ENCODE measurements at places on chromosomes 12 and 14.

GRCh38 chr14:24233538-24233866, 773 bp downstream of the GMPR2 start:
- DNase-seq, result no peak

DNA sequence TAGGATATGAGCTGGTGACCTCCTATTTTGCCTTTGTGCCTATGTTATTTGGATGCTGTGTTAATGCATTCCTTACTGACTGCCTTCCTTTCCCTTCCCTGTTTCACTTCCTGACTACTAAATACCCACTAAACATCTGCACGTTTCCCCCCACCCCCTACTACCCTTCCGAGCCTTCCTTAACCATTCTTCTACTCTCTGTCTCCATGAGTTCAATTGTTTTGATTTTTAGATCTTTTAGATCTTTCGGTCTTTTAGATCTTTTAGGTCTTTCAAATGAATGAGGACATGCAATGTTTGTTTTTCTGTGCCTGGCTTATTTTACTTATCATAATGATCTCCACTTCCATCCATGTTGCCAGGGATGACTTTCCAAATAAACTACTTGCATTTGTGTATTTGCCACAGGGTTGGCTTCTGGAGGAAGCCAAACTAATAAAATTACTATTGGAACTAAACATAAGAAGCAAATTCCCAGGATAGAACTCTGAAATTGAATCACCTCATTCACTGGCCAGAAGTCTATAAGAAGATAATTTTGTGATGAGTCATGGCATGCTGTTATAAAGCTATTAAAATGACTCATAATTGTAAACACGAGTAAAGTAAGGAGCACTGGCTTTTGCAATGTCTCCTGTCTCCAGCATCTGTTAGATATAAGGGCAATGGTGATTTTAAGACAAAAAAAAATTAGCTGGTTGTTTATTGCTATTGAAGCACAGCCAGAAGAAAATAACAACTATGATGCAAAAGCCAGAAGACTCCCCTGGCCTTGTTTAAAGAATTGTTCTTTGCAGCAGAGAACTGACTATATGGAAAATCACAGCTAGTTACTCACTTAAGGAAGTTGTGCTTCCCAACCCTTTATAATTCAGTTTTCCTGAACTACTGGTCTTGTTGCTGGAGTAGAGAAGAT, 586.3 kb downstream of the LRFN5 start:
- no peak for DNase-seq

GRCh38 chr12:82517027-82517426, 158.7 kb downstream of the METTL25 start:
- DNase-seq, result no peak

- DNase-seq, result no peak
Observed at GRCh38 chr14:98014851-98015615, 1217.9 kb downstream of the VRK1 start.

- no peak for DNase-seq
Observed at GRCh38 chr12:57242329-57242690, 8.7 kb downstream of the STAC3 start.

DNA sequence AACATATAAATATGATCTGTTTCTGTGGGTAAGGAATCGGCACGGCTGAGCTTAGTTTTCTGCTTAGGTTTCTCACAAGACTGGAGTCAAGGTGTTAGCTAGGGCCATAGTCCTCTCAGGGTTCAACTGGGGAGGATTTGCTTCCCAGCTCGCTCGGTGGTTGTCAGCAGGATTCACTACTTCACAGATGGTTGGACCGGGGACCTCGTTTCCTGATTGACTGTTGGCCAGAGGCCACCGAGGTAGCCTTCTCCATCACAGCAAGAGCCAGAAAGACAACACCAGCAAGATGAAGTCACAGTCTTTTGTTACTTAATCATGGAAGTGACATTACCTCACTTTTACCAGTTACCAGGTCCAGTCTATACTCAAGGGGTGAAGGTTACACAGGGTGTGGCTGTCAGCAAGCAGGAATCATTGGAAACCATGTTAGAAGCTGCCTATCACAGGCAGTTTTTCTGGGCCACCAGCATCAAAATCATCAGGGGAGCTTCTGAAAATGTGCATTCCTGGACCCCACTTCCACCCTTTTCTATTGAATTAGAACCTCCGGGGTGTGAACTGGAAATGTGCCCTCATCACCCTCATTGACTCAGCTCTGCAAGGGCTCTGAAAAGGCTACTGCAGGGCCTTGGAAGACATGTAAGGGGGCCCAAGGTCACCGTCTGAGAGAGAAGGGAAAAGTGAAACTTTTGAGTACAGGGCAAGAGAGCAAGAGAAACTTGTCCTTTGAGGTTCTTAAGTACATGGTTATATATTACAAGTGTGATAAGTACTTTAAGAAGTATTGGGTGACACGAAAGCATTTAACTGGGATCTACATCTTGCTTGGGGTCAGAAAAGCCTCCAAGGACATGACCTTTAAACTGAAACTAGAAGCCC, 10.9 kb downstream of the COPS7A start:
- no peak for DNase-seq

DNA sequence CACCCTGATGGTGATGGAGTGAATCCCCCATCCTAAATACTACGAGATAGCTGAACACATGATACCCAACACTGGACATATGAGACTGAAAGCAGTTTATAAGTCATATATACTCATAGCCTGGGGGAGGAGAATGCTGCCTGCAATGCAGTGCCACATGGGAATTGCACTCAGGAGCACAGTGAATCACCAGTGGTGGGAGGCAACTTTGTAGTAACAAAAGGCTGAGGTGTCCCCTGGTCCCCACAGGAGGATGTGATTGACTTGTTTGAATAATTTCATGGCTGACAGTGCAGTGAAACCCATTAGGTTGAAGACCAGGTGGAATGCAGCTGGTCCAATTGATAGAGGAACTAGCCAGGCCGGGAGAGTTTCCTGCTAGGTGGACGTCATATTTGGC, 20.2 kb downstream of the CCDC38 start:
- no peak for DNase-seq

DNA sequence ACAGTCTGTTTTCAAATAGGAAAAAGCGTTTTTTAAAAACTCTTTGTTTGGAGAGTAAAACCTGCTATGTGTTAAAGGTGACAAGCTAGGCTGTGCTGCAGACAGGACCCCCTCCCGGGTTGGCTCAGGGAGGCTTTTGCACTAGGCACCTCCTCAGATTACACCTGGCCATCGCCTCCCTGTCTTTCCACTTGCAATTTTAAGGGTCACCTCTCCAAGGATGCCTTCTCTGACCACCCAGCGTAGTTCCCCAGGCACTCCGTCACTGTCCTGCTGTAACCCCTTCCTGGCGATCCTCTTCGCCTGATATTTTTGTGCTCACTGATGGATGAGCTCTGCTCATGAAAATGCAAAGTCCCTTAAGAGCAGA, 80.7 kb downstream of the NTF3 start:
- no peak for DNase-seq

DNA sequence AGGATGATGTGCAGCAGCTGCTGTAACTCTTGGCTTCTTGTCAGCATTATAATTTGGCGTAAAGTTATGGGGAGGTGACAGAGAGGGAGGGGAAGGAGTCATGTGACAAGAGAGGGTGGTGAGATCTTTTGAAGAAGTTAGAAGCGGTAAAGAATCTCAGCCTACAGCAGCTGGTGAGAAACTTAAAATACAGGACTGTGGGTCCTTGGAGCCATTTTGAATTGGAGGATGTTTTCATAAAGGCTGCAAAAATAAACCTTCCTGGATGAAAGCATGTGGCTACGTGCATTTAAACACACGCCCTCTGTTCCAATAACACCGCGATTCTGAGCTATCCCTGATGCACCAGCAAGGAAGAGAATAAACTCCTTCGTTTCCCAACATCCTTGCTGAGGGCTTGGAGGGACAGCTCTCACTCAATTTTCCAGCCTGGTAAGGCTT, 133.7 kb downstream of the TMEM30B start:
- DNase-seq, result no peak

- DNase-seq, result no peak
Observed at GRCh38 chr12:64457466-64457865, 5.5 kb downstream of the TBK1 start.

- DNase-seq, result no peak
Observed at GRCh38 chr12:116490471-116490870, 68.7 kb upstream of the MAP1LC3B2 start.

GRCh38 chr12:83739607-83740006, 1052.9 kb downstream of the TMTC2 start:
- DNase-seq, result no peak

DNA sequence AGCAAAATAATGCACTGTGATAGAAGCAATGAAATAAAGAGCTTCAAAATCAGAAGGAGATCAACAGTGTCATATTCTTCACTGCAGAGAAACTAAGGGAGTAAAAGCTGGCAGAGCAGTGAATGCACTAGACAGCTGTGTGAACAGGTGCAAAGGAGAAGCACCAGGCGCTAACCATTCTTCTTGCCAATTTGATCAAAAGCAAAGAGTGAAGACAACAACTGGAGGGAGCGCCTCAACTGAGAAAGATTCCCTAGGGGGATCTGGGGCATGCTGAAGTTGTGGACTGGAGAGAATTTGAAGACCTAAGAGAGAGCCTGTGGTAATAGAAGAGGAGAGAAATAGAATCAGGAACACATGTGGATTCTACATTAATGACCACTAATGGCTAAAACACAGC, 50.4 kb upstream of the OVCH1 start:
- no peak for DNase-seq

DNA sequence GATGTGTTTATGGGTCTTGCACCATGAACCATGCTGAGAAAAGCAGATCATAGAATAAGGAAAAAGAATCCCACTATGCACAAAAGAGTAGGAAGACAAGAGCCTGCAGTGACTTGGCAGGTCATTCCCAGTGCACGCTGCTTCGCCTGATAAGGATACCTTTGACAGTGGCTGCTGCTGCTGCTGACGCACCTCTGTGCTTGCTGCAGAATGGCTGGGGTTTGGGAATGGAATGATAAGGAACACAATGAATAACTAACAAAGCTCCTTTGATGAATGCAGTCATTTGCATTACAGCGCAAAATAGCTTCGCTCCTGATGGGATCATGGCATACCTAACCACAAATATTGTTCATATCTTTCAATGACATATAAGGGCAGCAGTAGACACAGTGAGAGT, 278.7 kb downstream of the PDZRN4 start:
- DNase-seq, result no peak

GRCh38 chr14:100304825-100305323, 1.4 kb downstream of the SLC25A29 start:
- no peak for DNase-seq

DNA sequence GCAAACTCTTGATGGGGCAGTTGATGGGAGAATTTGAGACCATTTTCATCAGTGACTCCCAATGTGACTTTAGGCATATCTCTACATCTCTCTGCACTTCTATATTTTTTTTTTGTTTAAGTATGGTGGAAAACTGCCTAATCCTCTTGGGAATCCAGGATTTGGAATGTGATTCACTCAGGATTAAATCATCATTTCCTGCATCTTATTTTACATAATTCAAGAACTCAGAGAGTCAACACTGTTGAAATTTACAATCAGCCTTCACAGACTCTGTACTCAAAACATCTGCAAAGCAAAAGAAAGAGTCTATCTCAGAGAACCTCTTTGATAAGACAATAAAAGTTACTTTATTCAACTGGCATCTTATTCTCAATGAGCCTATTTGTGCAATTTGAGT, 260.7 kb upstream of the NOS1 start:
- no peak for DNase-seq

DNA sequence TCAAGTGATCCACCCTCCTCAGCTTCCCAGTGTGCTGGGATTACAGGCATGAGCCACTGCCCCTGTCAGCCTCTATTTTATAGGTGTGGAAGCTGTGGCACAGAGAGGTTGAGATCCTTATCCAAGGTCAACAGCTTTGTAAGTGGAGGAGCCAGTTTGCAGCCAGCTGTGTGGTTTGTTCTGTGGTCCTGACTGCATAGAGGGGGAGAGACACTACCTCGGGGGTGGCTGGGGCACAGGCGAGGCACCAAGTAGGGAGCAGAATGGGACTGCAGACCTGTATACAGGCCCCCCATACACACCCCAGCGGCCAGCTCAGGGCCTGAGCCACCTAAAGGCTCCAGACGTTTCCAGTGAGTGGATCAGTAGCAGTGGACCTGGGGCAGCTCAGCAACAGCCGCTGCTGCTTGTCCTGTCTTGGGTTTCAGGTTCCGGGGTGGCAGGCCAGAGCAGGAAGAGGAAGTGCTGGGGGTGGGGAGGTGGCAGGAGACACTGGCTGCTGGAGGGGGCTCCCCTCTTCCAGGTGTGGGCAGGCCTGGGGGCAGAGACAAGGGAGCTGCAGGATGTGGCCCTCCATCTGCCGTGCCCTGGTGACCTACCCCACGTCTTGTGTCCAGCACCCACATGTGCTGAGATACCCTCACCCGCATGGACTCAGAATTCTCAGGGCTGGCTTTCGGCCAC, 11.0 kb downstream of the ORAI1 start:
- no peak for DNase-seq

- DNase-seq, result no peak
Observed at GRCh38 chr14:93974833-93975232, 1.5 kb downstream of the ASB2 start.

DNA sequence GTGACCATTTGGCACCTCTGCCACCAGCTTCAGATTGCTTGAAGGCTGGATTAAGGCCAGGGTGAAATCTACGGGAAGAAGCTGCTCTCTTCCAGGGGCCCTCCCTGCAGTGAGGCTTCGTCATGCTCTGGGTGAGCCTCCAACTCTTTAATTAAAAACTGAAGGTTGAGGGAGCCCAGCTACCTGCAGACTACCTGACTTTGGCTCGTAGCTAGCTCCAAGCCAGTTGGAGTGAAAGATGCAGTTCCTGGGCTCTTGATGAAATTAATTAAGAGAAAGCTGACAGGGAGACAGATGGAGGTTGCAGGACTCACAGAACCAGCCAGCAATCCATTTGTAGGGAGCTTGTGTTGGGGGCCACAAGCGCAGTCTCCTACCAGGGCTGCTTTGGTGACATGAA, 168.5 kb upstream of the SFSWAP start:
- no peak for DNase-seq

DNA sequence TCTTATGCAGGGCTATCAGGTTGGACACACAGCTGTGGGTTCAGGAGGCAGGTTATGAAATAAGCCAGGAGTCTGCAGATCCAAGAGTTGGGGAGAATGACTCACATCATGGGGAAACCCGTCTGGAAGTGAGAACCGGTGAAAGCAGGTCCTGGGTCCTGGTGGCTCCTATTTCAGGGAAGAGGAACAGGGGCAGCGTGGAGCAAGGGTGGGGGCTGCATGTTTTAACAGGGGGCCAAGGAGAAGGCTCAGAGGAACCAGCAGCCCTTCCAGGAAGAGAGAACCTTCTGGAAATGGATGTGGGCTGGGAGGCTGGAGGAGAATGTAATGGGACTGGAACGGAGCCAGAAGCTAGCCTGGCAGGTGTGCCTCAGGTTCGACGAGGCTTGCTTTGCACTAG, 7.8 kb upstream of the KRT74 start:
- no peak for DNase-seq

- no peak for DNase-seq
Observed at GRCh38 chr14:58078471-58078870, 73.5 kb downstream of the ARMH4 start.

- DNase-seq, result no peak
Observed at GRCh38 chr14:100350276-100350926, 27.3 kb downstream of the SLC25A47 start.

GRCh38 chr14:73365727-73366126, 92.6 kb downstream of the NUMB start:
- DNase-seq, result no peak
